ENCODE measurements at places on chromosomes 11 and 22.

GRCh38 chr11:104524254-104524653, 360.3 kb upstream of the PDGFD start:
- no peaks in the 10 kb centered on the region for H3K36me3 ChIP-seq
- no peak overlapping the region for H3K27ac ChIP-seq
- H3K27me3 ChIP-seq: peaks cover 6% of the 10 kb centered on the region

DNA sequence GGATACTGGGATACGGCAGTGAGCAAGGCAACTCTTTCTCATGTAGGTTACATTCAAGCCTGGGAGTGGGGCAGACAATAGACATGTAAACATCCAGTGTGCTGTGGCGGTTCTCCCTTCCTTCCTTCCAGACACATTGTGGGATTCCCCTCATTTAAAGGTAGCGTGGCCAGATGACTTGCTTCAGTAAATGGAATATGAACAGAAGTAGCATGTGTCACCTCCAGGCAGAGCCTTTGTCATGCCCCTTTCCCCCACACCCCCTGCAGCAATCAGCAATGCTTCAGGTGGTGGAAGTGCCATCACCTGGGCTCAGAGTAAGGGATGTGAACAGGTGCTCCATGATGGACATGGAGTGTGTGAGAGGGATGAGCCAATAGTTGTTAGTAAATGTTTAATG, 34.8 kb upstream of the TTC12 start:
- H3K4me3 ChIP-seq: no peak overlapping the region
- no peak for DNase-seq
- no peaks in the 10 kb centered on the region for H3K27me3 ChIP-seq
- H3K4me1 ChIP-seq: no peaks in the 10 kb centered on the region
- no peaks in the 10 kb centered on the region for H3K36me3 ChIP-seq

GRCh38 chr11:119284344-119285157, 32.4 kb downstream of the MCAM start:
- no peaks in the 10 kb centered on the region for H3K27me3 ChIP-seq
- H3K4me1 ChIP-seq: peaks cover 16% of the 10 kb centered on the region
- H3K27ac ChIP-seq: no peak overlapping the region
- H3K4me3 ChIP-seq: no peak overlapping the region
- peak; percentile 16 for DNase-seq

GRCh38 chr11:44954051-44954906, 3.6 kb upstream of the TP53I11 start:
- peaks cover 5% of the 10 kb centered on the region for H3K36me3 ChIP-seq
- H3K27ac ChIP-seq: no peak overlapping the region
- DNase-seq: no peak
- H3K4me3 ChIP-seq: no peak overlapping the region

- H3K27me3 ChIP-seq: no peaks in the 10 kb centered on the region
- no peak overlapping the region for H3K27ac ChIP-seq
- no peaks in the 10 kb centered on the region for H3K4me1 ChIP-seq
- H3K4me3 ChIP-seq: no peak overlapping the region
- no peak for DNase-seq
Observed at GRCh38 chr11:86372041-86372440, 2.6 kb upstream of the CCDC81 start.

- H3K27ac ChIP-seq: peak within 1 kb of the TSS; percentile 94
- peak within 1 kb of the TSS; percentile 88 for H3K4me3 ChIP-seq
- H3K36me3 ChIP-seq: peaks cover 38% of the 10 kb centered on the region
- peaks cover 74% of the 10 kb centered on the region for H3K4me1 ChIP-seq
- peak; percentile 42 for DNase-seq
Observed at GRCh38 chr11:118224511-118225188, at the start of gene JAML. JAML (minus strand) TSS chr11:118225011; CDS start chr11:118214866, 10,145 bp downstream.

DNA sequence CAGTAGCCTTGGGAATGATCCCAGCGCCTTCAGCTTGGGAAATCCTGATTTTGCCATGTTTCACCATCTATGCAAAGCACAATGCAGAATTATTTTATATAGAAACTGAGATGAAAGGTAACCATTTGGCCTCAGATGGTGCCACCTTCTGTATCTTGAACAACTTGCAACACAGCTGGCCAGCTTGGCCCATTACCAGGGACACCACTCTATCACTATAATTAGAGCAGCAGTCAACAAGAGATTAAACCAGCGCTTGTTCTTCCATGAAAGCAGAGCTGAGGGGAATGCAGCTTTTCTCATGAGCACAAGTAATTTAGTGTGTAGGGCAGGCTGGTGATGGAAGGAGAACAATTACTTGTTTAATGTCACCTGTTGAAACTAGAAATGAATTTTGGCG, 6.7 kb upstream of the ZDHHC13 start:
- no peaks in the 10 kb centered on the region for H3K4me1 ChIP-seq
- no peak for DNase-seq

DNA sequence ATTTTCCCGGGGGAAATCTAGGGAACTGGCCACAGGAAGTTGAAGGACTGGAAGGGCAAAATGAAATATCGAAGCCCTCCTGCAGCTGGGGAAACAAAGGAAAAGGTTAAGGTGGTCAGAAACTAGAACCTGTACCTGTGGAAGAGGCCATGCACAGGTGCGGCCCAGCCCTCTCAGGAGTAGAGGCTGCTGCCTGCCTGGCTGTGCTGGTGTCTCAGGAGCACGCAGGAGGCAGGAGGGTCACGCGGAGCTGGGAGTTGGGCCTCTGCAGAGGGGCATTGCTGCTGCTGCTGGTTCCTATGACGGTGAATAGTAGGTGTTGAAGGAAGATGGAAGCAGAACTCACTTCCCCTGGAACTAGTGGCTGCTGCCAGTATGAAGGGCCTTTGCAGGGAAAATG, 425.7 kb downstream of the NTM start:
- no peaks in the 10 kb centered on the region for H3K36me3 ChIP-seq
- DNase-seq: no peak
- H3K4me1 ChIP-seq: no peaks in the 10 kb centered on the region
- no peak overlapping the region for H3K27ac ChIP-seq

DNA sequence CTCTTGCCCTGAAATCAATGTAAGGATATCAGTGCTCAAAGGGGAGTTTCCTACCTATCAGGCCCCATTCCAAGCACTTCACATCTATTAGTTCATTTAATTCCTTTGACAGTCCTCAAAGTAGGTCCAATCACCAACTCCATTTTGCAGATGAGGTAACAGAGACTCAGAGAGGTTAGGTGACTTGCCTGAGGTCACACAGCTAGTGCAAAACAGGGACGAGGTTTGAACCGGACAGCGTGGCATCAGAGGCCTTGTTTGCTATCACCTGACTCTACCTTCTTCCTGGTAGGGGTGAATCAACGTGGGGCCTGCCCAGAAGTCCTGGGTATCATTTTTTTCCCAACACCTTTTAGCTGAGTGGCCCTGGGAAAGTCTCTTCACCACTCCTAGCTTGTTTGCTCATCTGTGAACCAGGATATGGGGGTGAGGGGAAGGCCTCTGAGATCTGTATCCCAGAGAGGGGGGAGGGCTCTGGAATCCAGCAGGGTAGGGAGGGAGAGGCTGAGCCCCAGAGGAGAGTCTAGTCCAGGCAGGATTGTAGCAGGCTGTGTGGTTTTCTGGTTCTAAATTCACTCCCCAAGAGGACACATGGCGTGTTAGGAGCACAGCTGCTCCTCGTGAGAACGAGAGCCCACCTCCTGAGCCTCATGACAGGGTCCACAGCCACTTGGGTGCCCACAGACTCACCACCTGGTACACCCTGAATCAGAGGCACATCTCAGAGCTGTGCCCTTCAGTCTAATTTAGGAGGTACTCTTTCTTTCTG, 174.7 kb downstream of the MN1 start:
- H3K36me3 ChIP-seq: no peaks in the 10 kb centered on the region
- H3K4me3 ChIP-seq: no peak overlapping the region
- DNase-seq: no peak
- H3K27me3 ChIP-seq: no peaks in the 10 kb centered on the region

DNA sequence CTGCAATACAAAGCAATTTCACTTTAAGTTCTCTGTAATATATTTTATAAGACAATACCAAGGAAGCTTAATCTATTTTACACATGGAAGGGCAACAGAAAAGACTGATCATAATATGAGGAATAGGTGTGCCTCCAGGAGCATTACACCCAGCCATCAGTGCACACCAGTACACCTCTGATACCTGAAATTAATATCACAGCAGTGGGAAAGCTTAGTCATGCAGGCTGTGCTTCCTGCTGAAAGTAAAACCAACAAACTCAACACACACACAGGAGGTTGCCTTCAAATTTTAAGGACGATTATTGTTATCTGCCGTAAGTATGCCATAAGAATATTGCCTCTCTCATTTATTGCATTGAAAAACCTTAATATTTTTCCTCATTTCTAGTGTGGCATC, 1119.1 kb upstream of the TENM4 start:
- DNase-seq: no peak
- no peaks in the 10 kb centered on the region for H3K4me1 ChIP-seq
- no peak overlapping the region for H3K27ac ChIP-seq
- no peak overlapping the region for H3K4me3 ChIP-seq
- H3K36me3 ChIP-seq: no peaks in the 10 kb centered on the region

DNA sequence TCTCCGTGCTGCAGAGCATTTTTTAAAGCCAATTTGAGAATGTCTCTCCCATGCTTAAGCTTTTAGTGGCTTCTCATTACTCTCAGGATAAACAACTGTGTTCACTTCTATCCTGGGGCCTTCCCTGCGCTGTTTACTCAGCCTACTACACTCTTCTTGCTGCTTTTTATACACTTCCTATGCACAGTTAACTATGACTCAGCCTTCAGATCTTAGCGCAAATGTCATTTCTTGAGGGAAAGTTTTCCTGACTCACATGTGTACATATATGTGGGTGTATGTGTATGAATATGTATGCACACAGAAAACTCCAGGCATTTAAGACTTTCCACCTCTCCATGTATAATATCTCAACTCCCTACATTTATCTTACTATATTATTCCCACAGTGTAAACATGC, 9.8 kb downstream of the THAP12 start:
- H3K27me3 ChIP-seq: no peaks in the 10 kb centered on the region
- H3K4me1 ChIP-seq: peaks cover 56% of the 10 kb centered on the region
- peak overlapping the region; percentile 16 for H3K27ac ChIP-seq

GRCh38 chr11:17649261-17649660, 70.1 kb upstream of the MYOD1 start:
- no peaks in the 10 kb centered on the region for H3K4me1 ChIP-seq
- no peak for DNase-seq

GRCh38 chr22:42086051-42086450, 4.5 kb downstream of the NDUFA6 start:
- H3K27ac ChIP-seq: no peak overlapping the region
- H3K4me3 ChIP-seq: no peak overlapping the region
- peaks cover 61% of the 10 kb centered on the region for H3K36me3 ChIP-seq
- H3K4me1 ChIP-seq: peaks cover 18% of the 10 kb centered on the region
- no peak for DNase-seq
- H3K27me3 ChIP-seq: no peaks in the 10 kb centered on the region

- H3K27ac ChIP-seq: no peak overlapping the region
- H3K4me1 ChIP-seq: no peaks in the 10 kb centered on the region
- peaks cover 26% of the 10 kb centered on the region for H3K27me3 ChIP-seq
- DNase-seq: no peak
Observed at GRCh38 chr11:79052544-79052943, 388.3 kb downstream of the TENM4 start.

DNA sequence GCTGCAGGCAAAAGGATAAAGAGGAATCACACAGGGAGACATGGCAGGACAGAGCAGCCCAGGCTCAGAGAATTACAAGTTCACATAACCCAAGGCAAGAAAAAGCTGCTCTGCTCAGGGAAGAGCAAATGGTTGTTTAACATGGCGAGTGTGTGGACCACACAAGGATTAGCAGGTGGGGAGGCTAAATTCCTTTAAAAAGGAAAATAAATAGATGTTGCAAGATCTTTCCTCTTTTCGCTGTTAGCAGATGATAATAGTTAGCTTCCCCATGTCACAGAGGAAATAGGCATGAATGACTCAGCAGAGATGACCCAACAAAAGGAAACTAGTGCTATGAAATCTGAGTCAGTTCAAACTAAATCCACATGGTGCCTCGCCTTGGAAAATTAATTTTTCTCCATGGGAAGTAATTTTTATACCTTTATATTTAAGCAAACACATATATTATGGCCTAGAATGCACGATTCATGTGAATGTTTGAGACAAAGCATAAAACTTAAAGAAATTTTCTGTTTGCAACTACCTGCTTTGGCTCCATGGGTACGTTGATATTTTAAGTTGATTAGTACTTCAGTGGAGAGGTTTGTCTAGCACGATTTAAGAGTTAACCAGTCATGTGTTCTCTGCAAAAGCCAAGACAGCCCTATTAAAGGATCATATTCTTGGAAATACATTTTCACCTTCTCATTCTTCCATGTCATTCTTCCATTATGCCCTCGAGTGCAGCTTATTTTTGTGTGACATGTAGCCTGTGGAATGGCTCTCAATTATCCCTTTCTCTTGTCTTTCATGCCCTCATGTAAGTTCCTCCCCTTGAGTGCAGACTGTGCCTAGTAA, 38.5 kb upstream of the FJX1 start:
- no peaks in the 10 kb centered on the region for H3K4me1 ChIP-seq
- H3K4me3 ChIP-seq: no peak overlapping the region
- H3K27ac ChIP-seq: no peak overlapping the region
- H3K27me3 ChIP-seq: peaks cover 57% of the 10 kb centered on the region

GRCh38 chr11:18743365-18743764, 17.4 kb upstream of the IGSF22 start:
- no peaks in the 10 kb centered on the region for H3K4me1 ChIP-seq
- peaks cover 8% of the 10 kb centered on the region for H3K27me3 ChIP-seq
- no peak overlapping the region for H3K27ac ChIP-seq
- no peaks in the 10 kb centered on the region for H3K36me3 ChIP-seq
- no peak for DNase-seq
- H3K4me3 ChIP-seq: no peak overlapping the region

DNA sequence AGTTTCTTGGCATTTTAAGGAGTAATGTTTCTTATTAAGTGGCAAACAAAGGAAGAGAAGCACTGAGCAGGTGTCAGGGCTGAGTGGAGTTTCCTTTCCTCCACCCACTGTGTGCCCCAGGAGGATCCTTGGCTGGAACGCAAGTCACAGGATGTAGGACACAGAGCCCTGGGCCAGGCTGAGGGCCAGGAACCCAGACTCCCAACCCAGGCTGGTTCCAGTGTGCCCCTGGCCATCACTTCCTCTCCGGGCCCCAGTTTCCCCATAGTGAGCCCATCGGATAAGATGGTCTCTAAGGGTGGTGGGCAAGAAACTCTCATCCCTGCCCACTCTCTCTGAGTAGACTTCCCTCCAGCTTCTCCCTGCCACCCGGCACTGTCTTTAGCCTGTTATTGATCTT, 45.3 kb downstream of the LMO1 start:
- H3K4me3 ChIP-seq: no peak overlapping the region
- peaks cover 3% of the 10 kb centered on the region for H3K4me1 ChIP-seq
- H3K27me3 ChIP-seq: peaks cover 39% of the 10 kb centered on the region
- H3K36me3 ChIP-seq: peaks cover 2% of the 10 kb centered on the region
- DNase-seq: no peak

DNA sequence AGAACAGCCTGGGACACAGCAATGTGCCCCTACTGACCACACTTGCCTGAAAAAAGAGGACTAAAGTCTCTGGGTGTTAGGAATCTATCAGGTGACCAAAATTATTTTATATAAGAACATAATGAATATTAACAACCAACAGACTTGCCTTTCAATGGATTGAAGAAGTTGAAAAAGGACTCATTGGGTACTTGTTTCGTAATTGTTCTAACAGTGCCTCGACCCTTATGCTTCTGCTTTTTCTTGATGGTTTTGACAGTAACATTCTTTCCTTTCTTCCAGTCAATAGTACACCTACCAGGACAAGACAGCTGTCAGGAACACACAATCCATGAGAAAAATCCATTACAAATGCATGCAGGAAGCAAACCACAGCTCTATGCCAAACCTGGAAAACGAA, 29.0 kb upstream of the PHLDA2 start:
- no peaks in the 10 kb centered on the region for H3K27me3 ChIP-seq
- no peak overlapping the region for H3K27ac ChIP-seq
- peaks cover 95% of the 10 kb centered on the region for H3K36me3 ChIP-seq
- H3K4me3 ChIP-seq: no peak overlapping the region

All from effector memory CD8-positive, alpha-beta T cell (primary cell).